ENCODE measurements at places on chromosomes 12 and 14.

- peak; percentile 30 for DNase-seq
Measured at GRCh38 chr14:34018564-34019244, 67.8 kb upstream of the EGLN3 start.

- DNase-seq, result no peak
Measured at GRCh38 chr14:104438166-104438887, 141.2 kb upstream of the C14orf180 start.

DNA sequence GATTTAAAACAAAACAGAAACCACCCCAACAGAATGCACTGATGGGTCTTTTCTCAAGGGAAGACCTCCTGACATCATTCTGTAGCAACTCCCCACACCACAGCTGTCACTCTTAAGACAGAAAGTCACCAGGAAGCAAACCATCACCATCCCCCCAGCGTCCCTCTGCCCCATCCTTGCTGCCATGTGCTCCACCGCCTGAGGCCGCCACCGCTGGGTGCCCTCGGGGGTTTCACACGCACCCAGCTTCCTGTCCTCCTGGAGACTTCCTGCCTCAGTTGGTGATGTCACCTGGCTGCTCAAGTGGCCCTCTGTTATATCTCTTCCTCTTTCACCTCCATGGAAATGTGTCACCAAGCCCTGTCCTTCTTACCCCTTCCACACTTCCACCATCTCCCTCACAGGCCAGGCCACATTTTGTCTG is 71.4 kb upstream of the GPR68 start:
- no peak for DNase-seq

- no peak for DNase-seq
Measured at GRCh38 chr14:64807551-64807950, 72.2 kb downstream of the SPTB start.

GRCh38 chr14:92511453-92512238 is 1.9 kb upstream of the RIN3 start:
- DNase-seq, result no peak

GRCh38 chr12:76137606-76138005 is 53.1 kb upstream of the NAP1L1 start:
- no peak for DNase-seq

DNA sequence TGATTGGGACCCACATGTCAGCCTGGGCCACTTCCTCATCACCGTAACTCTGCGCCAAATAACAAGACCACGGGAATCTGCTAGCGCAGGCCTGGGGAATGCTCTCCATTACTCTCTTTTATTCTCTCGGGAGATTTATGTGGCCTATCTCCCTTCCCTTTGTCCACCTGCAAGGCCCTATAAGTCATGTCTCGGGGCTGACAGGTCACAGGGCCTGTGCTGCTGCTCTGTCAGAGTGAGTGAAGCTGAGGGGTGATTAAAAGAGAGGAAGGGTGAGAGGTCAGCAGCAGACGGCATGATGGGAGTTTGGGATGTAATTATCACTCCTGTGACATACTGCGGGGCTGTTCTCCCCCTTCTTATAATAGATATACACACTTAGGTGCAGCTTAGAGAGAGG is 26.2 kb upstream of the GPATCH2L start:
- no peak for DNase-seq

Measured in tibial nerve (tissue), 4 donors.